Hematopoietic multipotent progenitor cell treated with erythropoietin and hydrocortisone succinate and interleukin-3 and kit ligand, for 17 days (in vitro differentiated cells): ENCODE measurements at places on chromosomes 3 and 15.

DNA sequence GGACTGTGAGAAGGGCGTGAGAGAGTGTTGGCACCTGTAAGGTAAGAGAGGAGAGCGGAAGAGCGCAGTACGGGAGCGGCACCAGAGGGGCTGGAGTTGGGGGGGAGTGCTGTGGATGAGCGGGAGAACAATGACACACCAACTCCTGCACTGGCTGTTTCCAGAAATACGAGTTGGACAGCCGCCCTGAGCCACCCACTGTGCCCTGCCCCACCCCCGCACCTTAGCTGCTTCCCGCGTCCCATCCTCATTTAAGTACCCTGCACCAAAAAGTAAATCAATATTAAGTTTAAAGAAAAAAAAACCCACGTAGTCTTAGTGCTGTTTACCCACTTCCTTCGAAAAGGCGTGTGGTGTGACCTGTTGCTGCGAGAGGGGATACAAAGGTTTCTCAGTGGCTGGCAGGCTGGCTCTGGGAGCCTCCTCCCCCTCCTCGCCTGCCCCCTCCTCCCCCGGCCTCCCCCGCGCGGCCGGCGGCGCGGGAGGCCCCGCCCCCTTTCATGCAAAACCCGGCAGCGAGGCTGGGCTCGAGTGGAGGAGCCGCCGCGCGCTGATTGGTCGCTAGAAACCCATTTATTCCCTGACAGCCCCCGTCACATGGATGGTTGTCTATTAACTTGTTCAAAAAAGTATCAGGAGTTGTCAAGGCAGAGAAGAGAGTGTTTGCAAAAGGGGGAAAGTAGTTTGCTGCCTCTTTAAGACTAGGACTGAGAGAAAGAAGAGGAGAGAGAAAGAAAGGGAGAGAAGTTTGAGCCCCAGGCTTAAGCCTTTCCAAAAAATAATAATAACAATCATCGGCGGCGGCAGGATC lies at the start of gene SOX2:
TSS of gene SOX2 (plus strand) at position 601 of the 811 bp plus-strand sequence. CDS start 436 bp downstream, outside the sequence.
- DNase-seq: no peak

DNA sequence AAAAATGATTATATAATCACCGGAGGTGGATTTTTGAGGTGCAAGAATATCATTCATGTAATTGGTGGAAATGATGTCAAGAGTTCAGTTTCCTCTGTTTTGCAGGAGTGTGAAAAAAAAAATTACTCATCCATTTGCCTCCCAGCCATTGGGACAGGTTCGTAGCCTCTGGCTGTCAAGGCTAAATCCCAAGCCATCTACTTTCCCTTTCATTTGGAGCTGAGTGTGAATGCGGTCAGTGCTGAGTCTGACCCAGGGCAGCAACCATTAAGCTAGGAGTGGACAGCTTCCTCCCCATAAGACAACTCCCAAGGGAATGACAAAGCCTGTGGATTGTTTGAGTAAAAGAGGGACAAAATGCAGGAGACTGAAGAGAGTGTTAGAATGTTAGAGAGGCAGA lies 33.6 kb downstream of the PARP14 start:
- no peak for DNase-seq

- DNase-seq: no peak
Observed at GRCh38 chr3:5188419-5189221, 1.1 kb downstream of the EDEM1 start.

DNA sequence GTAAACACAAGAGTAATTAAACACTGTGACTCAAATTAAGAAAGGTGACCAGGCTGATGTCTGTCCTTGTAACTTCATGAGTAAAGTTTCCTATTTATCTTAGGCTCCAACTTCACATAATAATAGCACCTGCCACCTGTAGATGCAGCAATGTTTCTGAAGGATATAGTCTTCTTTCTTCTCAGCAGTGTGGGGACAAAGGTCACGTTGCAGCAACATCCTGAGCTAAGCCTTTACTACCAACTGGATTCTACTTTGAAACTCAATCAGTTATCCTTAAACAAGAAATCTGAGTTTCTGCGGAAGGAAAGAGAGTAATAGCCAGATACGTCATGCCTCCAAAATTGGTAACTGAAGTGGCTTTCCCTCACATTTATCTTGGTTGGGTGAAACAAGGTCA lies 253.1 kb downstream of the RBMS3 start:
- no peak for DNase-seq

GRCh38 chr15:43187544-43188155 lies 2.4 kb downstream of the CCNDBP1 start:
- DNase-seq: peak; percentile 81

- DNase-seq: no peak
Observed at GRCh38 chr3:142588703-142589102, 7.5 kb upstream of the PLS1 start.

DNA sequence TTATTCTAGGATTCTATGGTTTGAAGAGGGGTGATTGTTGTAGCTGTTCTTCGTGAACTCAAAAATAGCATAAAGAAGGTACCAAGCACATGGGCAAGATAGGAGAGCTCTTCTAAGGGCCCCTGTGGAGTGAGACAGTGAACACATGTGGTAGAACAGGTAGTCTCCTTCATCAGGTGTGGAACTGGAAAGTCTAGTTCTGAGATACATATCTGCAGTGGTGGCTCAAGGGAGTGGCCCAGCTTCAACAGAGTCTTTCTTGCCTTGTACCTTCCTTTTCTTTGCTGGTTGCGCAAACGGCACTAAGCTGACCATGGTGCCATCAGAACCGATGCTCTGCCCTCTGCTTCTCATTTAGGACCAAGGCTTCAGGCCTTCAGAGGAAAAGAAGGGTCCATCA lies 65.2 kb downstream of the CERS3 start:
- no peak for DNase-seq

DNA sequence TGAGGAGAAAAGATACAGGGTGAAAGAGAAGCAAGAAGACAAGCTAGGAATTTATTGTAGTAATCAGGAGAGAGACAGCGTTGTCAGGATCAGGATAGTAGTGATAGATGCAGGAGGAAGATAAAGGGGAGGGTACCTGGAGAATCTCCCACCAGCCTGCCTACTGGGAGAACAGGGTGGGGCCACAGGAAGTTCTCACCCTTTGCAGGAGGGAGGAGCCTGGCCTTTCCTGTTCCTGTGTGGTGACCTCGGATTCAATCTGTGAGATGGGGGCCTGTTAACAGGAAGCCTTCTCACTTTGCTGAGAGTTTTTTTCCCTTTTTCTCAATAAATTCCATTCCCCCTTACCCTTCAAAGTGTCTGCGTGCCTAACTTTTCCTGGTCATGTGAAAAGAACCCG lies 37.6 kb downstream of the GMPS start:
- DNase-seq: no peak

GRCh38 chr3:152172460-152172859 lies 96.3 kb upstream of the MBNL1 start:
- DNase-seq: no peak

- DNase-seq: peak; percentile 7
Observed at GRCh38 chr3:192130534-192131132, 596.7 kb downstream of the FGF12 start.

DNA sequence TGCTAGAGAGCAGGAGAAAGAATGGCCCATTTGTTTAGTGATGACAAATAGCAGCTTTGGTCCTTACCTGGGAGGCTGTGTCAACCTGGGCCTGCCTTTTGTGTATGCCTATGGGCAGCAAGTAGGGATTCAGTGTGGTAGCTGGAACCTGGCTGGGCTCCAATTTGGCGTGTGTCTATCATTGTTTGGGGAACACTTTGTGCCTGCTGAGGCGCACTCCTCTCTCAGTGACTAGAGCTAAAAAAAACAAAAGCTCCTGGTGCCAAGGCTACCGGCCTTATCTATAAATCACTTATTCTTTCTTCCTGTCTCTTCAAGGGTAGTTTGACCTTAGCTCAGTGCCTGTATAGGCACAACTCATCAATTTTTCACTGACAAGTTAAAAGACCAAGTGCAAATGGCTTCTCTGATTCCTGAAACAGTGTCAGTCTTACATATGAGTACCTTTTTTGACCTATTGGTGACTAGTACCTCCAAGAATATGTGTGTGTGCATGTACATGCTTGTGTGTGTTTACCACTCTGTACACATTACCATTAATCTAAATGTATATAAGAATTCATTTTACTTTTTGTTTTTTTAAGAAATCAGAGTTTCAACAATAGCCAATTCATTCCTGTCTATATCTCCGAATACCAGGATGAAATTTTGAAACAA lies 54.6 kb downstream of the GMNC start:
- no peak for DNase-seq

GRCh38 chr3:172522871-172523818 lies at the start of gene TNFSF10:
TNFSF10 (minus strand) TSS chr3:172523430; CDS start chr3:172523384, 46 bp downstream.
- DNase-seq: peak; percentile 29

- DNase-seq: no peak
Observed at GRCh38 chr3:136949708-136950107, 8.1 kb upstream of the IL20RB start.

- DNase-seq: no peak
Observed at GRCh38 chr3:145865399-145866018, 295.5 kb downstream of the PLOD2 start.

GRCh38 chr15:88624156-88624970 lies 3.2 kb downstream of the AEN start:
- DNase-seq: peak; percentile 80

- DNase-seq: no peak
Observed at GRCh38 chr15:51378406-51378805, 37.0 kb downstream of the GLDN start.

- DNase-seq: no peak
Observed at GRCh38 chr3:119322021-119322834, 28.0 kb downstream of the ARHGAP31 start.

DNA sequence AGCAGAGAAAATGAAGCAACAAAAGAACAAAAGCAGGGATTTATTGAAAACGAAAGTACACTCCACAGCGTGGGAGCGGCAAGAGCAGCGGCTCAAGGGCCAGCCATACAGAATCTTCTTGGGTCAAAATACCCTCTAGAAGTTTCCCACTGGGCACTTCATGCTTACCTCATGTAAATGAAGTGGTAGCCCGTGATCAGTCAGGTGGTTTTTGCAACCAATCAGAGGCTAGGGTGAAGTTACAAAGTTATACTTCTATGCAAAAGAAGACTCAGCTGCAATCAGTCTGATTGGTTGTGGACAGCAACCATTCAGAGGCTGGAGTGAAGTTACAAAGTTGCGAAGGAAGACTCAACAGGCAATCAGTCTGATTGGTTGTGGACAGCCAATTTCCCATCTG lies 37.8 kb upstream of the TRH start:
- DNase-seq: no peak

DNA sequence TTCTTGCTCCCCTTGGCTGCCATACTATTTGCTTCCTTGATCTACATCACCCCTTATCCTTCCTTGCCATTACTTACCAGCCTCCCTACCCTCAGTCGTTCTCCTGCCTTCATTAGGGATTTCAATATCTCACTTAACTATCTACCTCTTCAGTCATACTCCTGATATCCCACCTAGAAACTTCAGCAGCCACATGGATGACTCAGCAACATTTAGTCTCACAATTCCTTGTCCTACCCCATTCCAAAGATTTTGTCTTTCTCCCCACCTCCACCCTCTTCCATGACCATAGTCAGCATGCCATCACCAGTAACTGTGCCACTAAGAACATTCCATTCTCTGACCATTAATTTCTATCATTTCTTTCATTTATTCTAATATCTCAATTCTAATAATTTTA lies 18.4 kb downstream of the UPK1B start:
- DNase-seq: no peak

DNA sequence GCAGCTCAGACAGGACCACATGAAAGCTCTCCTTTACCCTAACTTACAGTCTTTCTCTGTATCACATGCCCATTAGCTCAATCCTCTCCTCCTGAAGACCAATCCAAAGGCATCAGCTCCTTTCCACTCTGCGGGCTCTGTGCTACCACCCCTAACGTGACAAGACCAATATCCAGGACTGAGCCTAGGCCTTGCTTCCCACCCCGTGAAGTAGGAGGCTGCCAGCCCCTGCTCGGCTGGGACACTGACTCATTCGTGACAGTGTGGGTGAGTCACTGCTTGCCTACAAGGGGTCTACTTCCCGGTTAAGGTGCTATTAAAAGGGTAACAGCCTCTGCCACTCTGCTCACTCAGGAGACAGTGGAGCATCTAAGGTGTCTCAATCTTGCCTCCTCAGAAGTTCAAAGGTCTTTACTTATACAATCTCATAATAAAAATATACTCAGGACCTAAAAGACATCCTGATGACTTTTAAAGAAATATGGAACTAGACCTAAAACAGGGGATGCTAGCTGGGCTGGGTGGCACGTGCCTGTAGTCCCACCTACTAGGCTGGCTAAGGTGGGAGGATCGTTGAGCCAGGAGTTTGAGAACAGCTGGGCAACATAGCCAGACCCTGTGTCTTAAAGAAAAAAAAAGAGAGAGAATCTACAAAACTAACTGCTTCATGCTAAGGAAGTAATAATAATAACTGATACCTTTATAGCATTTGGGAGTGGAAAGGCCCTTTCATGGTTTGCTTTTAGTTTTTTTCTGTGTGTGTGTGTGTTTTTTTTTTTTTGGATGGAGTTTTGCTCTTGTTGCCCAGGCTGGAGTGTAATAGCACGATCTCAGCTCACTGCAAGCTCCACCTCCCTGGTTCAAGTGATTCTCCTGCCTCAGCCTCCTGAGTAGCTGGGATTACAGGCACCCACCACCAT lies 55.0 kb downstream of the TMEM44 start:
- no peak for DNase-seq

GRCh38 chr3:149507491-149508324 lies 33.2 kb downstream of the TM4SF4 start:
- no peak for DNase-seq

DNA sequence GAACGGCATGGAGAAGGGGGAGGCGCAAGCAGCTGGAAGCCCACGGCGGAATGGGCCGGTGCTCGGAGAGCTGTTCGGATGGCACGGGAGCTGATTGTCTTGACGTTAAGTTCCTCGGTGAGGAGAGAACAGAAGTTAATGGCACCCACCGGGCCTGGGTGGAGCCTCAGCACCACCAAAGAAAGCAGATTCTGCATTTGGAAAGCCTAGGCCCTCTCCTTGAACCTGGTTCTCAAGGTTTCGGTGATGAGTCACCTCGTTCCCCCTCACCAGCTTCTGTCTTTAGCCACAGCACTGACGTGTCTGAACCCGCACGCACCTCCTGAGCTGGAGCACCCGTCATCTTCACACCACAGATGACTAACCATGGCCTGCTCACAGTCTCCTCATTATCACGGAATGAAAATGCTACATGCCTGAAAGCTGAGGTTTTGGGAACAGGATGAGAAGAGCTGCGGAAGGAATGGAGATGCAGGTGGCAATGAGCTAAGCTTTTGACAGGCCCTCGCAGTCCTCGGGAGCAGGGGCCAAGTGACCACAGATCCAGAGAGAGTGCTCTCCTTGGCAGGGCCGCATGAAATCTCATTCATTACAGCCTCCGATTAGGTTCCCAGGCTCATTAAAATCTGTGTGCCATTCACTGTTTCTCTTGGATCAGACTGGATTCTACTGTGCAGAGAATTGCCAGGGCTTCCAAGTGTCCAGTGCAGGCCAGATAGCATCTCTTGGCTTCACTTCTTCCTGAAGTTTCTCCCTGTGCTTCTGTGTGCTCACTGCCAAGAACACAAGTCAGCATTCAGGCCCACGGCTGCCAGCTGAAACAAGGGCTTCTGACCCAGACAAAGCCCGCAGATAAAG lies 96.3 kb upstream of the DLG1 start:
- DNase-seq: no peak

DNA sequence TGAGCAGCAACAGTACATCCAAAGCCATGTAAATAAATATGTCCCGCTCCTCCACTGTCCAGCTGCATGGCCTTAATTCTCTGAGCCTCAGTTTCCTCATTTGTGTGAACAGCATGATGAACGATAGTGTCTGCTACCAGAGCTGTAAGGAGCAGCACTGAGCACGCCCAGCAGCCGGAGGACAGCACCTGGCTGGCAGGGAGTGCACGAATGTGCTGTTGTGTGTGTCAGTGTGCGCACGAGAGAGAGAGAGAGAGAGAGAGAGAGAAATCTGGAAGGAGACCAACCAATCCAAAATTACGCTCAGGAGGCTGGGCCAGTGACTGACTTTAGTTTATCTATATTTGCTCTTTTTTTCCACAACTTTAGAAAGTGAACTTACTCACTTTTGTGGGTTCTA lies 26.6 kb upstream of the PLXNA1 start:
- no peak for DNase-seq
